Heart left ventricle (tissue), 16 donors: ENCODE measurements at places on chromosomes 13 and 19.
A peak's percentile ranks its signal among the peaks of the same experiment; 100 is the strongest.

DNA sequence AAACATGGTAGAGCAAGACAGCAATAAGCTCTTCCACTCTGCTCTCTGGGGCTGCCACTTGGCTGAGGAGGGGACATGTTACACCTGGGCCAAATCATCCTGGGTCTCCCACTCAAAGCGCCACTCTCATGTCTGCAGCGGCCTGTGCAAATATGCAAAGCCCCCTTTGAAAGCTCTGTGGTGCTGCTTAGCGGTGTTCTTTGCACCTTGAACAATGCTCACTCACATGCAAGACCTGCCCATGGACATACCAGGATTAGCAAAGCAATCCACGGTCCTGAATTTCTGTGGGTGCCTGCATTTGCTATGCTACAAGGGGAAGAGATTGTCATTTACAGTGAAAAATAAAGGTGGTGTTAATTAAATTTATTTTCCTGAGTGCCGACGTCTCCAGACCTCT, 48.6 kb downstream of the MRPL57 start:
- H3K4me1 ChIP-seq: no peaks in the 10 kb centered on the region
- DNase-seq: no peak
- H3K27ac ChIP-seq: no peak overlapping the region
- no peaks in the 10 kb centered on the region for H3K36me3 ChIP-seq
- H3K4me3 ChIP-seq: no peak overlapping the region

DNA sequence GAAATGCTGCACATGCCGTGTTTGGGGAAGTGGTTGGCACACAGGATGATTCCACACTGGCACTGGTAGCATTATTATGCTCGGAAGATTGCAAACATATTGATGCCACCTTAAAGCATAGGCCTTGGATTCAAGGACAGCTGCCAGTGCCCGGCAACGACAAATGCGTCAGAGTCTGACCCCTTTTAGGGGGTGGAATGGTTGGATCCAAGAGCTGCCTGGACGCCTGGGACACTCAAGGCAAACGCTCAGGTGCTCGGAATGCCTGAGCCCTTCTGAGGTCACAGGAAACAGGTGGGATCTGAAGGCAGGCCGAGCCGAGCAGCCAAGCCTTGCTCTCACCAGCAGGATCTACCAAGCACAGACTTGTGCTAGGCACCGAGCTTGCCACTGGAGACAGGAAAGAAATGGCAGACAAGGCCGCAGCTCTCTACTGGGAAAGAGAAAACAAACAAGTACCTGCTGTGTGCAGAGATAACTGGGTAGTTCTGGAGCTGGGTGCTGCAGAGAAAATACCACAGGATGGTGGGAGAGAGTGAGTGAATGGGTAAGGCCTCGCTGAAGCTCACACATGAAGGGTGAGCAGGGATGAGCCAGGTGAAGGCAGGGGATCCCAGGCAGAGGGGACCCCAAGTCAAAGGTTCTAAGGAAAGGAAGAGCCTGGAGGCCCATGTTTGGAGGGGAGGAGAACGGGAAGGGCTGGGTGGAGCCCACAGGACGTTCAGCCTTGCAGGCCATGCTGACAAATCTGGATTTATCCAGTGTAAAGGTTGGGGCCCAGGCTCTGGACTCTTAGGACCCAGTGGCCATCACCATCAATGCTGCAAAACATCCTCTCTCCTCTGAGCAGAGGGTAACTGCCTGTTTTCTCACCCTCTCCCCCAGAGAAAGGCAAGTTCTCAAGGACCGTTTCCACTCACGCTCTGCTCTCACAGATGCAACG, 9.2 kb downstream of the RANBP3 start:
- no peaks in the 10 kb centered on the region for H3K36me3 ChIP-seq
- H3K27ac ChIP-seq: peak overlapping the region; percentile 51
- DNase-seq: no peak
- H3K4me3 ChIP-seq: no peak overlapping the region

GRCh38 chr13:43994999-43995859, 115.5 kb downstream of the LACC1 start:
- no peaks in the 10 kb centered on the region for H3K27me3 ChIP-seq
- no peaks in the 10 kb centered on the region for H3K36me3 ChIP-seq
- no peak overlapping the region for H3K4me3 ChIP-seq
- H3K4me1 ChIP-seq: no peaks in the 10 kb centered on the region
- H3K27ac ChIP-seq: no peak overlapping the region

DNA sequence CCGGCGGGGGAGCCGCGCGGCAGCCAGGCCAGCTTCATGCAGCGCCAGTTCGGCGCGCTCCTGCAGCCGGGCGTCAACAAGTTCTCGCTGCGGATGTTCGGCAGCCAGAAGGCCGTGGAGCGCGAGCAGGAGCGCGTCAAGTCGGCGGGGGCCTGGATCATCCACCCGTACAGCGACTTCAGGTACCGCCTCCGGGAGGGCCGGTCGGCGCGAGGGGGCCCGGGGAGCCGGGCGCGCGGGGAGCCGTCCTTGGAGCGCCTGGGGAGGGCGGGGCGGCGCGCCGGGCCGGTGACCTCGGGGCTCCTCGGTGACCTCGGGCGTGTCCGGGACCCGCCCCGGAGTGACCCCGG, 690 bp downstream of the HCN2 start:
- H3K4me1 ChIP-seq: peaks cover 7% of the 10 kb centered on the region
- DNase-seq: no peak
- H3K27me3 ChIP-seq: peaks cover 35% of the 10 kb centered on the region

DNA sequence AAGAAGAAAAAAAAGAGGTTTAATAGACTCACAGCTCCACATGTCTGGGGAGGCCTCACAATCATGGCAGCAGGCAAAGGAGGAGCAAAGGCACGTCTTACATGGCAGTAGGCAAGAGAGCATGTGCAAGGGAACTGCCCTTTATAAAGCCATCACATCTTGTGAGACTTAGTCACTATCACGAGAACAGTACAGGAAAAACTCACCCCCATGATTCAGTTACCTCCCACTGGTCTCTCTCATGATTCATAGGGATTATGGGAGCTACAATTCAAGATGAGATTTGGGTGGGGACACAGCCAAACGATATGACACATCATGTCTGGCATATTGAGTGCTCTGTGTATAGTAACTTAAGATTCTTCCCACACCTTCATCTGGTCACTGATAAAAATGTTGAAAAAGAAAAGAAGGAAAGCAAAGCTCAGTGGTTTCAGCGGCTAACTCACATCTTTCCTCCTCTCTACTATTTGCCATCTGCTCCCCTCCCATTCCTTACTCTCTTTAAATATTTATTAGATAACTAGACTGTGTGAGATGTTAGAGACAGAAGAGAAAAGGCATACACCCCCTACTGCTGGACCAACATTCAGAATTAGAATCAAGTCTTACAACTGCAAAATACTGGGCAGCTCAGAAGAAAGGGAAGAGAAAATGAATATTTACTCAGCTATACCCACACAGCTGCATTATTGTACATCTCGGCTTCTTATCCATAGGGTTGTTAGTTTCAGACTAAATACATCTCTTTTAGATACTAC, 60.1 kb upstream of the AKAP11 start:
- H3K4me3 ChIP-seq: no peak overlapping the region
- H3K4me1 ChIP-seq: no peaks in the 10 kb centered on the region
- H3K27me3 ChIP-seq: no peaks in the 10 kb centered on the region
- H3K36me3 ChIP-seq: peaks cover 87% of the 10 kb centered on the region
- no peak overlapping the region for H3K27ac ChIP-seq

DNA sequence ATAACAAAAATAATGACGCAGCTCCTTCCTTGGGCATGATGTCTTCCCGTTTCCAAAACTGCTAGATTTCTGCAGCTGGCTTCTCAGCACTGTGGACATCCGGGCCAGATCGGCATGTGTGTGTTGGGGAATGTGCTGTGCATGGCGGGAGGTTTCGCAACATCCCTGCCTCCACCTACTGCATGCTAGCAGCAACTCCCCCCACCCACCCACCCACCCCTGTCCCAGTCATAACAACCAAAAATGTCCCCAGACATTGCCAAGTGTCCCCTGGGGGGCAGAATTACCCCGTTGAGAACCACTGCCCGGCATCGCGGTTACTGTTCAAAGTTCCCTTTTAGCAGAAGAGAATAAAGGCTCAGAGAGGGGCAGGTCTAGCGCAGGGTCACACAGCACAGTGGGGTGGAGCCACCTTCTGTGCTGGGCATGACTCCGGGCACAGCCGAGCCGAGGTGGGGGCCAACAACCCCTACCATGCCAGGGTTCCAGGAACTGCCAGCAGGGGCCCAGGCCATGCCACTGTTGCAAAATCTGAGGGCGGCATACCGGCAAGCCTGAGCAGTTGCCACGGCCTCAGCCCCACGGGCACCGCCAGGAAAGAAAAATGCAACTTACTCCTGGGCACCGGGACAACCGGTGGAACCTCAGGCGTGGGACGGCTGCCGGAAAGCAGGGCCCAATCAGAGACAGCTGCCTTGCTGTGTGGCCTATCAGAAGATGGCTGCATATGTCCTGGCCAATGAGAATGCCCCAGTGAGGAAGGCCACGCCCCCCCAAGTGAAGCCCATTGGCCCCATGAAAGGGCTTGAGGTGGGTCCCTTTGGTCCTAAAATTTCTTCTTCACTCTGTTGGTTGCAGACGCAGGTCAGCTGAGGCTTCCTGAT, 22.5 kb upstream of the NFIC start:
- peak overlapping the region; percentile 55 for H3K27ac ChIP-seq
- peak; percentile 81 for DNase-seq
- H3K4me3 ChIP-seq: peak overlapping the region; percentile 6
- H3K36me3 ChIP-seq: no peaks in the 10 kb centered on the region

DNA sequence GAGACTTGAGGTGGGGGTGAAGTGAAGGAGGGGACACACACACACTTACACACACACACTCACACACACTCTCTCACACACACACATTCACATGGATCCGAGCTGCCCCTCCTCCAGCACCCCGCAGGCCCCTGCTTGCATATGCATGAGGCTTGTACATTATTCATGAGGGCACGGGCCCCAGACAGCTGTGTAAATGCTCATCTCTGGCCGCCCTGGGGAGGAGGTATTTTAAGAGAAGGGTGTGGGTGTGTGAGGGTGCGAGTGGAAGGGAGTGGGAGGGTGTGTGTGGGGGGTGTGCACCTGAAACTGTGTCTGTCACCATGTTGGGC, 2.4 kb downstream of the NCAN start:
- H3K27ac ChIP-seq: no peak overlapping the region
- H3K36me3 ChIP-seq: no peaks in the 10 kb centered on the region
- DNase-seq: no peak
- peaks cover 24% of the 10 kb centered on the region for H3K27me3 ChIP-seq

- no peaks in the 10 kb centered on the region for H3K36me3 ChIP-seq
- no peak overlapping the region for H3K4me3 ChIP-seq
- no peaks in the 10 kb centered on the region for H3K27me3 ChIP-seq
- no peak for DNase-seq
- no peak overlapping the region for H3K27ac ChIP-seq
- H3K4me1 ChIP-seq: no peaks in the 10 kb centered on the region
Observed at GRCh38 chr13:99800011-99800410, 171.6 kb downstream of the ZIC5 start.

DNA sequence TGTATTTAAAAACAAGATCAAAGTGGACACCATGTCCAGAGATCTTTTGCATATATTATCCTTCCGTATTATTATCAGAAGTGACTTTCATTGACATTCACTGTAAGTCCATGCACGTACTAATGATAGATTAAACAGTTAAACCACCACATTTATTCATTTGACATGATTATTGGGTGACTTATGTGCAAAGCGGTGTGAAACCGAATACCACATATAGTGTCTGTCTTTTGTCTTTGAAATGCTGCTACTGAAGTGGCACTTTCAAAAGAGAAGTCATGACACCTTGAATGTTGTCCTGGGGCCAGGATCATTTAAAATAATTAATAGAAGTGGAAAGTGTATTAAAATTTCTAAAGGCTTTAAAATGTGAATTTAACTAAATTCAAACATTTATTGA, 100.1 kb downstream of the ERCC5 start:
- DNase-seq: no peak
- H3K4me1 ChIP-seq: no peaks in the 10 kb centered on the region
- no peaks in the 10 kb centered on the region for H3K36me3 ChIP-seq
- no peaks in the 10 kb centered on the region for H3K27me3 ChIP-seq

DNA sequence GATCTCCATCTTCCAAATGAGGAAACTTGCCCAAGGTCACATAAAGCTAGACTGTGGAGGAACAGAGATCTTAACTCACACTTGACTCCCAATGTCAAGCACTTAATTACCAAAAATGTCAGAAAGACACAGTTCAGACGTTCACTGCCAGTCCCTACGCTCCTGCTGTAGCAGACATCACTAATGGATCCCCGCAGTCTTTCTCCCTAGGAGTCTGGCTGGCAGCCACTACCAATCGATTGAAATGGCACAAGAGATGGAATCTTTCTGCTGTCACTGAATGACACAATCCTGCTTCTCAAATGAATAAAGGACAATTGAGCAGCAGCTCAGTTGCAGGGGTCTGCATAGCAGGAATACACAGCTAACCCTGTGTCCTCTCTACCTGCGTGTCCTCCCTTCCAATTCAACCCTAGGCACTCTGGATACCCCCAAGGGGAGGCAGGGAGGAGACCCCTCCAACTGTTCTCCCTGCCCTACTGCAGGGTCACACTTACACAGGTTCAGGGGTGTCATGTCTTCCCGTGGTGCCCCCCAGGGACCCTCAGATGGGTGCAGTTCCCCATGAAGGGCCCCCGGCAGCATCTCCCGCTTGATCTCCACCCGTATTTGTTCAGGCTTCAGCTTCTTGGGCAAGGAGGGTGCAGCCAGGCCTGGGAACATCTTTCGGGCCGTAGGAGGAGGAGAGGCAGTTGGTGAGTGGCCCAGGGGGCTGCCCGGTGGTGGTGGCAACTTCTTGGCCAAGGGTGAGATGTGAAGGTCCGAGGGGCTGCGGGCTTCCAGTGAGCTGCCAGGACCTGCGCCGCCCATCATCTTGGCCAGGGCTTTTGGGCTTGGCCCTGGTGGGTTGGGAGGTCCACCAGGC, 7.9 kb upstream of the AKAP8L start:
- H3K4me3 ChIP-seq: no peak overlapping the region
- H3K27ac ChIP-seq: no peak overlapping the region
- no peaks in the 10 kb centered on the region for H3K36me3 ChIP-seq
- DNase-seq: no peak
- no peaks in the 10 kb centered on the region for H3K27me3 ChIP-seq
